Tibial artery (tissue), 4 donors: ENCODE measurements at places on chromosomes 3 and 15.

DNA sequence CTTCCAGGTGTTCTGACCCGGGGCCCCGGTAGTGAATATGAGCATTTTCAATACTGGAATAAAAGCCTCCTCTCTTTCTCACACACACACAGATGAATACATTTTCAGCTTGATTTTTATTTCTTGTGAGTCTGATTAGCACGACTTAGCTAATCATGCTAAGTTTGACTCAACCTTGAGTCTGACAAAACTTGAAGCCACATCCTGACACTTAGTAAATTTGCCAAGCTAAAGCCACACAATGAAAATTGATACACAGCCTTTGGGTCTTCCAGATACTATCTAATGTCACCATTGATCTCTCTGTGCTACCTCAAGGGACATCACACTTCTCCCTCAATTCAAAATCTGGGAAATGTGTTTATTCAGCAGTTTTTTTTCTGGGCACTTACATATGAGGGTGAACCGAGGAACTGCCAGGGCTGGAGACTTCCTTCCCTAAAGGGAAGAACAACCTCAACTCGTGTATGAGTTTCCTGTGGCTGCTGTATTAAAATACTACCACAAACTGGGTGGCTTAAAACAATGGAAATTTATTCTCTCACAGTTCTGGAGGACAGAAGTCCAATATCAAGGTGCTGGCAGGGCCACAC is 18.6 kb downstream of the TMEM266 start:
- DNase-seq: no peak

GRCh38 chr3:65995515-65995914 is 43.2 kb downstream of the MAGI1 start:
- DNase-seq: no peak

DNA sequence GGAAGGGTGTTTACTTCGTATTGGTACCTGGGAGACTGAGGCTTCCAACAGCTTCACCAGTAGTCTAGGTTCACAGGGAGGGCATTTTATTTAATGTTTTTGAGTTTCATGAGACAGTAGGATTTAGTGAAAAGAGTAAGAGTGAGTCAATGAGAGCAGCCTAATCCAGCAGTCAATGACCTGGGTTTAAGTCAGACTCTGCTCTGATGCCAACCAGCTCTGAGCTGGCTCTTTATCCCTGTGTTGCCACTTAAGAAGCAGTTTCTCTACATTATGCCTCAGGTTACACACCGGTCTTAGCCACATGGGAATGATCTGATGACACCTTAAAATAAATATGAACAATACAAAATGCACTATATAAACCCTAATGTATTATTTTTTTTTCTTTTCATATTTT is 59.4 kb upstream of the KCNMB2 start:
- no peak for DNase-seq

DNA sequence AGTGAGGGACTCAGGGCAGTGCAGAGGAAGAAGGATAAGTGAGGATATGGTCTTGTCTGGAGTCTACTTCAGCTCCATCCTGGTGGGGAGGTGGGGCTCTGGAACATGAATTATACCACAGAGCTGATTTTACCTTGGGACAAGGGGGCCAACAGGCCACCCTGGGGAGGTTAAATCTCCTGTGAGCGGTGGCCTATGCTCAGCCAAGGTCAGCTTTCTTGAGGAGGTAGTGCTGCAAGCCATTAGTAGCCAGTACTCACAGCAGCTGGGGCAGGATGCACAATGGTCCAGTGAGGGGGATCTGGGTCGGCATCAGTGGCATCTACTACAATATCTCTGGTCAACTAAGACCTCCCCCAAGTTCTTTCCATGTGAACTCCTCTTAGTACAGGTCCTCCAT is 49.7 kb downstream of the XYLB start:
- no peak for DNase-seq

- peak; percentile 68 for DNase-seq
Observed at GRCh38 chr15:90881978-90882721, 2.2 kb upstream of the FES start.

DNA sequence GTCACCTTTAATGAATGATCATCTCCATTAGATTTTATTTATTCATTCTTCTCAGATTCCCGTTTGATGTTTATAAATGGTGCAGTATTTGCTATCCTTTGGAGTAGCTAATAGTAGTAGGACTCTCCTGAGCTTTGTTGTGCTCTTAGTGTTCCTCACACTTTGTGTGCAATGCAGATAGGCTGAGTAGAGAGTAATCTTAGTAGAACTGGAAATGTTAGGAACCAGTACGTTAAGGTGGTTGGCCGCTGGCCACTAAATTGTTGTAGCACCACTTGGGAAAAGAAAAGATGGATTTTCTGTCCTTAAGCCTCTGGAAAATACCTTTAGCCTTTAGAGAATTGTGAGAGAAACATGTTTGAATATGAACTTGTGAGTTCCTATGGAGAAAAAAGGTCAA is 19.9 kb upstream of the EBLN2 start:
- no peak for DNase-seq

- DNase-seq: no peak
Observed at GRCh38 chr3:15923640-15924405, 126.0 kb upstream of the ANKRD28 start.

DNA sequence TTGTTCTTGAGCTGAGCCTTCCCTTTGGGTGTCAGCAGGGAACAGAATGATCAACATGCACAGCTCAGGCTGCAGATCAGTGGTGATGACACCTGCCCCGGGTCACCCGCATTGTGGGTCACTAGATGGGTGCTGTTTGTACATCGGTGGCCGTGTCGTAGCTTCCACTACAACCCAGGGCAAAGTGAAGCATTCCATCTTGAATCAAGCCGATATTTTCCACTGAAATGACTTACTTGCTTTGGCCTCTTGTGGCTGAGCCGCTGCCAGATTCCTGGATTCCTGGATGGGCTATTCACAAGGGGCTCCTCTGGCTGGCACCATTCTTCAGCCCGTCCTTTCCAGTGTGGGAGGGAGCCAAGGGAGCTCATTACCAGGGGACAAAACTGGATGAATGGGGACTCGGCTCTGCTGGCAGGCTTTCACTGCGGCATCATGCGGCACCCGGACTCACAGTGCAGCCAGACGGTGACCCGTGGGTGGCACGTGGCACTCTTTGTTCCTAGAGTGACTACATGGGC is 65.6 kb downstream of the SLCO3A1 start:
- peak; percentile 74 for DNase-seq

DNA sequence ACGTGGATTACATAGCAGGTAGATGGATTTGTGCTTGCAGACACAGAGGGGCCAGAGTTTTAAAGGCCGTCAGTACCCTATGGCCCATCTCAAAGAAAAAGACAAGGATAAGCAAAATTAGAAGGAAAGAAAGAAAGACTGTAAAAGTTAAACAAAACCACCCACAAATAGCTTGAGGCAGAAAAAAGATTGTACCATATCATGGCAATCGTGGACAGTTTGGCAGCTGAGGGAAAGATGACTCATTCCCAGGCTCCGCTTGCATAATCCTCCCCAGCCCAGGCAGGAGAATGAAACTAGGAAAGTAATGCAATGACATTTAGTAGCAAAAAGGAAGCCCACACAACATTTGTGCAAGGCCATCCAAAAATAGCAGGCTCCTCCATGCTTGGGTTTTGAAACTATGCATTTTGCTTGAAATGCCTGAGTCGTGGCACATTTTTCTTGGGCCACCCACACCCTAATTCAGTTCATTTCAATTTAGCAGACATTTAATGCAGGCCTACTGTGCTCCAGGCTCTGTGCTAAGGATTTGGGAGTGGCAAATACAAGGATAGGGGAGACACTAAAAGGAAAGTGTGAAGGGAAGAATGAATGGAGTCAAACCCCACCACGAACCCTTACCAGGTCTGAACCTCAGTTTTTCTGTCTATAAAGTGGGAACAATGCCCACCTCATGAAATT is 40.9 kb upstream of the SMAD3 start:
- peak; percentile 92 for DNase-seq

DNA sequence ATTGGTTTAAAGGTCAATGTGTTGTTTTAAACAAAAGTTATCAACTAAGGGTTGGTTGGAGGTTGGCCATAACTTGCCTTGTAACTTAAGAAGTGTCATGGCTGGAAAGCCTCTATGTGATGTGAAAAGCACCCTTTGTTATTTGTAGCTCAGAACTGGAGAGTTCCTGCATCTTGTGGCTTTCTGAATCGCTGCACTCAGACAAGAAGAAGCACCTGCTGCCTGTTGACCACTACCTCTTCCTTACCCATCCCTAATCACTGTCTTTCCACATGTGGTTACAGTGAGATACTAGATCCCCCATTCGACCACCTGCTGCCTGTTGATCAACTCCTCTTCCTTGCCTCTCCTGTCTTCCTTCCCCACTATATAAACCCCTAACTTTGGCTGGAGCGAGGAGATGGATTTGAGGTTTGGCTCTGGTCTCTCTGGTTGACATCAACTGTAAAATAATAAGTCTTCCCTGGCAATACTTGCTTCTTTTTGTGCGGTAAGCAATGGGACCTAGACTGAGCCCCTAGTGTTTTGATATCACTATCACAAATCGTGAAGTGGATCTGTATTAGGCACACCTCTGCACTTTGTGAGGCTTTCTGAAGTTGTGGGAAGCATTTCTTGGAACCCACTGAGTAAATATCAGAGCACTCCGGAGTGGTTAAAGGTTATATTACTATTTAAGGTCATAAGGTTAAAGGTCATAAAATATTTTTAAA is 13.8 kb downstream of the RPL39L start:
- no peak for DNase-seq

DNA sequence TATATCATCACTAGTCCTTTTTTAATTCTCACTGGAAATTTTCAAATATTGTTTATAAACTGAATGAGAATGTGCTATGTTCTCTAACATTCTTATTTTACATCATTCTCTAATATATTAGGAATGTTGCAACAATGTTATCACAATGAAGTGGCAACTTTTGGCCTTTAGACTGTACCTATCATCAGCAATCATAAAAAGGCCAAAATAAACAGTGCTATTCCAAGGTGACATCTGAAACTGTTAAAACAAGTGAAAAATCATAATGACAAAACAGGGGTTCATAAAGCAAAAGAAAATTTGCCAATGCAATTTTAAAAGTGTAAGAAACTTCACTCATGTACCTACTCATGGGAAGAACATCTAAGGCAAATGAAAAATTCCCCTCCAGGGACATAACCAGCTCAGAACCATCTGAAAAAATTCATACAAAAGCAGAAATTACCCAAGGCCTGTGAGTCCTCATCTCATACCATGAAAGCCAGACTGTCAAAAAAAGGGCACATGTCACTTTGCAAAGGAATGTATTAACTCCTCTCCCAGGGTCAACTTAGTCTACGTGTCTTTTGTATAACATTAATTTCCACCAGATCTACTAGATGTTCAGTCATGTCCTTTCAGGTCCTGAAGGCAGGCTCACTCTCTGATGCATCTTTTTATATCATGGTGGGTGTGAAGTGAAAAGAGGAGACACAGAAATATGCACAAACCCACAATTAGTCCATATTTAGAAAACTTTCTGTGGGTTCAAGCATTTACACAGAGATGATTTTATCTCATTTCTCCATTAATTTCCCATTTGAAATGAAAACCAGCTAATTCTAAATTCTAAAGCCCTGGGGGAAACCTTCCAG is 211.9 kb downstream of the CBLB start:
- no peak for DNase-seq

DNA sequence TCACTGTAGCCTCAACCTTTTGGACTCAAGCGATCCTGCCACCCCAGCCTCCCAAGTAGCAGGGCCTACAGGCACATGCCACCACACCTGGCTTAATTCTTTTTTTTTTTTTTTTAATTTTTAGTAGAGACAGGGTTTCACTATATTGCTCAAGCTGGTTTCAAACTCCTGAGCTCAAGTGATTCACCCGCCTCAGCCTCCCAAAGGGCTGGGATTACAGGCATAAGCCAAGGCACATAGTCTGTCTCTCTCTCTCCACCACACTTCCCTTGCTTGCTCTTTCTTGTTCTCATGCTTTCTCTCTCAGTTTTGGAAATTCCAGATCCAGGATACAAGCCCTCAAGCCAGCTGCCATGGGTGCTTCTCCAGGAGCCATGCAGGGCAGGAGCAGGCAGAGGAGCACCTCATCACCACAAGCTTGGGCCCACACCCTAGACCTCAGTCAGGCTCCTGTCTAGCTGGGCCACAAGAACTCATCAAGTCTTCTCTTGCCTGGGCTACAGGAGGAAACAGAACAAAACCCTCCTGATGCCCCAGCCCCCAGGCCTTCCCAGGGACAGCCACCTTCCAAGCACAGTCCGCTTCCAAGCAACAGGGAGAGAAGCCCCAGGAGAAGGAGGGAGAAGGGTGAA is 145.3 kb upstream of the LPP start:
- DNase-seq: no peak

GRCh38 chr3:131711114-131711768 is 208.5 kb upstream of the MRPL3 start:
- DNase-seq: no peak

- DNase-seq: no peak
Observed at GRCh38 chr3:55692295-55692956, 205.3 kb upstream of the WNT5A start.

GRCh38 chr3:18233987-18234716 is 191.0 kb downstream of the SATB1 start:
- DNase-seq: no peak

DNA sequence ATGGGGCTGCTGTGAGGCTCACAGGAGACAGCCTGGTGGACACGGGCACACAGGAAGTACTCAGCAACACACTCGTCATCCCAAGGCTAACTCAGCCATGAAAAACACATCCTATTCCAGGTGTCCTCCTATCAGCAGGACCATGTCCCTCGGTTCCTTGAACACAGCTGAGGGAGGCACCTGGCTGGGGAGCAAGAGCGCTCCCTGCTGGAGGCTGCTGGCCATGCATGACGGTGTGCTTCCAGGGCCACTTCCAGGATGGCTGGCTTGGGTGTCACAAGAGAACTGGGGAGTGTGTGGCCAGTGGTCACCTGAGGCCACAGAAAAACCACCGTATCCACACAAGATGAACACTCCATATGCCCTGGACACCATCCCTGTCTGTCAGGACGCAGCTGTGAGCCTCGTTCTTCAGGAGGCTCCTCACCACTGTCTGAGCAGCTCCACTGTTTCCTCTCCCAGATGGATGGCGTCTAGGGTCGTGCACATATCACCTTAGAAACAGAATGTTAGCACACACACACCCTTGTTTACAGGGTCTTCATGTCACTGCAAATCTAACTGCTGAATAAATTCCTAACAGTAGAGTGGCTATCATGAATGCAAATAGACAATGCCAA is 31.0 kb downstream of the POC1A start:
- DNase-seq: peak; percentile 83

GRCh38 chr3:158733656-158734055 is 1.4 kb upstream of the RARRES1 start:
- no peak for DNase-seq

- DNase-seq: no peak
Observed at GRCh38 chr3:30621576-30621975, 15.2 kb downstream of the TGFBR2 start.

GRCh38 chr15:63088533-63089245 is 33.0 kb upstream of the LACTB start:
- no peak for DNase-seq

GRCh38 chr3:24123596-24123995 is 178.5 kb downstream of the NR1D2 start:
- no peak for DNase-seq
